ENCODE measurements at places on chromosomes 6 and 20.
A peak's percentile ranks its signal among the peaks of the same experiment; 100 is the strongest.

DNA sequence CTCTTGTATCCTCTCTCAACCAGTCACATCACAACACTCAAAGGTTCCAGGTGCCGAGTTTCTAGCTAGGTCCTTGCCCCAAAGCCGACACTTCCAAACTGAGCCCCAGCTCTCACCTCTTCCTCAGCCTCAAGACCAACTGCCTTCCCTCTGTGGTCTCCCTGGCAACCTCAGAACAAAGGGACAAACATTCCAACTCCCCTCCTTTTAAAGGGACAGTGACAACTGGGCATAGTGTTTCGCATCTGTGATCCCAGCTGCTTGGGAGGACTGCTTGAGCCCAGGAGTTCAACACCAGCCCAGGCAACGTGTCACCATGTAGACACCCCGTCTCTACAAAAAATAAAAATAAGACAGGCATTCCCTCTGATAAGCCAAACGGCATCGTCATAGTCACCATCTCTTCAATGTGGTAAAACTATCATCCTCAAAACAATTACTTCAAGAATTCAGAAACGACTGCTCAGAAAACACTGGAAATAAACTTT is 11.3 kb downstream of the DIDO1 start:
- peak; percentile 49 for DNase-seq

DNA sequence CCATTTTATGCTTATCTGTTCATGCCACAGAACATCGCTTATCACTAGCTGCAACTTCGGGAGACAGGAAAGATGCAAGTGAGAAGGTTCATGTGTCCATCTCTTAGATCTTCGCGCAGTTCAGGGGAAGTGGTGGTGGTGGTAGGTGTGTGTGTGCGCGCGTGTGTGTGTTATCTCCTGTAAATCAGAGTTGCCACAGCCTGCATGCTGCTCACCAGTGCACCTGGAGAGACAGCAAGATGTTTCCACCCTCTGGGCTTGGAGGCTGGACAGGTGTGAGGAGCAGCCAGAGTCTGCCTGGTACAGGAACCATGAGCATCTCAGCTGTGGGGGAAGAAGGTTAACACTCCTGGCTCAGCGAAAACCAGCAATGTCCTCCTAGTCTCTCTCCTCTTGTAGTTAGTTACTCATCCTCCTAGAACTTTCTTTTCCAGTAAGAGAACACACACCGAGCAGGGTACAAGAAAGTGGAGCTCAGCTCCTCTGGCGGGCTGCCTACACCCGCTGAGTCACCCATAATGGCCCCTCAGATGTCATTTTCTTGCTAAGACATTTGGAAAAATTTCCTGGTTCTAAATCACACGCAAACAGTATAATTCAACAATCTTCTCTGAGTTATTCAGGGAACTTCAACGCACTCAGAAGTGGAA is 5.1 kb upstream of the TUBB1 start:
- DNase-seq = no peak

DNA sequence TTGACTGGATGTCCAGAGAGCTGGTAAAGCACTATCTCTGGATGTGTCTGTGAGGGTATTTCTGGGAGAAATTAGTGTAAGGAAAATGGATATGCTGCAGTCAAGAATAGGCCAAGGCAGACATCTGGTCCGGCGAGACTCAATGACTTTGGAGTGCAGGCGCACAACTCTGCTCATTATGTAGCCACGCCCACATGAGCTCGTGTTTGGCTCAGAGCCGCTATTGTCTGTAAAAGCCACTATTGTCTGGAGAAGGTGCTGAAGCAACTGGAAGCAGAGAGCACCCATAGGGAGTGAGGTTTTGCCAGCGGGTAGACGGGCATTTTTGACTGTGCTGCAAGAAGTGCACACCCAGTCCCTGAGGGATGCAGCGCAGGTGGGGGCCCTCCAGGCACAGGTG is 305.0 kb upstream of the POU3F2 start:
- DNase-seq = no peak

- no peak for DNase-seq
Observed at GRCh38 chr6:154624038-154624599, 109.1 kb upstream of the SCAF8 start.

GRCh38 chr20:16701296-16701695 is 28.5 kb upstream of the SNRPB2 start:
- no peak for DNase-seq

- no peak for DNase-seq
Observed at GRCh38 chr6:37673436-37673835, 24.2 kb downstream of the MDGA1 start.

DNA sequence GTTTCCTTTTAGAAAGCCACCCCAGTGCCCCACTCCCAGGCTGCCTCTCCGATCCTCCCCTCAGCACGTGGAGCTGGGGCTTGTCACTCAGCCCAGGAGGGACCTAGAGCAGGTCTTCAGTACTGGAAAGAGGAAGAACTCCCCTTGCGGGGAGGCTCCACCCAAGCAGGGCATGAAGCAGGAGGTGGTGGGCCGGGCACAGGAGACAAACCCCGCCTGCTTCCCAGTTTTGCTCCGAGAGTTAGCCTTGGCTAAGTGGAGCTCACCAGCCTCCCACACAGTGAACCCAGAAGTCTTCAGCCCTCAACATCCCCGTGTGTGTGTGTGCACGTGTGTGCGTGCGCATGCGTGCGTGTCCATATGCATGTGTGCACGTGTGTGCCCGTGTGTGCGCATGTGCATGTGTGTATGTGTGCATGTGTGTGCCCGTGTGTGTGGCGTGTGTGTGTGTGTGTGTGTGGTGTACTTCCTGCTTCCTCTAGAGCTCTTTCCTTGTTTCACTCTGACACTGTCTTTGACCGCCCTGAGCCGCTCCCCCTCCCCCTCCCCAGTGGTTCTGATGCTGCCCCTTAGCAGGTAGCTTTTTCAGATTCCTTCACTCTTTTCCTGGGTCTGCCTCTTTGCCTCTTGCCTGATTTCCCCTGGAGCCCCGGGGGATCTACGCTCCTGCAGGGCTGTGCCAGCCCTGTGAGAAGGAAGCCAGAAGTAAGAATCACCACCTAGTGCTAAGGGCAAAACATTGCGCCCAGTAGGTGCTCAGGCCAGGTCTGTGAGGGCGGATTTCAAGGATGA is 239.8 kb downstream of the CDC5L start:
- DNase-seq = no peak

DNA sequence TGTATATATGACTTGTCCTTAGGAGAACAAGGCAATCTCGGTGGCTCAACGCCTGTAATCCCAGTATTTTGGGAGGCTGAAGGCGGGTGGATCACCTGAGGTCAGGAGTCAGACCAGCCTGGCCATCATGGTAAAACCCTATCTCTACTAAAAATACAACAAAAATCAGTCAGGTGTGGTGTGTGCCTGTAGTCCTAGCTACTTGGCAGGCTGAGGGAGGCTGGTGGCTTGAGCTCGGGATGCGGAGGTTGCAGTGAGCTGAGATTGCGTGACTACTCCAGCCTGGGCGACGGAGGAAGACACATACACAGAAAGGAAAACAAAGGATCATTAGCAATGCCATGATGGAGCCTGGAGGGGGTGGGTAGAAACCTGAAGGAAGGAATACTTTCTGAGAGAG is 166.6 kb upstream of the RREB1 start:
- DNase-seq = no peak

DNA sequence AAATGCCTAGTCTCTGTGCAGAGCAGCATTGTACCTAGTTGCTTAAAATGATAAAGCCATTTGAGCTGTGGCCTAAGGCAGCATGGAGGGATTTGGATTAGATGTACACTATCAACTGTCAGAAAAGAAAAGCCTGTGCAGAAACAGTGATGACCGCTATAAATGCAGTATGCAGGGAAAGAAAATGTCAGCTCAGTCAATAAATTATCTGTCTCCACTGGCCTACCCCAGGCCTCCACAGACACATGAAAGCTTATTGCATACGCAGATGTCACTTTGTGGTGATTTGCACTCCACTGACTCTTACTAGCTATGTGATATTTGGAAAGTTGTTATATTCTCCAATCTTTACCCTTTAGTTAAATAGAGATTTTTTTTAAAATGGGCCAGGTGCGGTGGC is 221.9 kb upstream of the OPRM1 start:
- DNase-seq = no peak

- DNase-seq = no peak
Observed at GRCh38 chr6:3725145-3726047, 26.1 kb downstream of the PXDC1 start.

GRCh38 chr6:159988983-159989454 is 20.1 kb downstream of the IGF2R start:
- DNase-seq = no peak

- DNase-seq = peak; percentile 82
Observed at GRCh38 chr20:46209930-46210671, 92.0 kb downstream of the CD40 start.

DNA sequence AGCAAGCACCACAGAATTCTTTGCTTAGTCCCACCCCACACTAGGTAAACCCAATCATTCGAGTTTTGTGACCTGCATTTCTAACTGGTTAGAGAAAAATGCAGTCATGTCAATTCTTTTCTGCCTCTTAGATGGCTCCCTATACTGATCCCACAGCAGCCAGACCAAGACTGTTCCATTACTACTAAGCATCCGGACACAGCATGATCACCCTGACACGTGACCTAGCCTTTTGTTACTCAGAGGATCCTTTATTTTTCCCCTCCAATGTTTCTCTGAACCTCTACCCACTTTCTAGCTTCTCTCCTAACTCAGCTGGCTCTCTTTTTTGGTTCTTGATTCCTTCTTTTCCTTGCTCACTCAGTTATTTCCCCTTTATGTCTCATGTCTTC is 87.9 kb downstream of the PDE10A start:
- no peak for DNase-seq

GRCh38 chr20:6038256-6038655 is 15.6 kb downstream of the LRRN4 start:
- no peak for DNase-seq

DNA sequence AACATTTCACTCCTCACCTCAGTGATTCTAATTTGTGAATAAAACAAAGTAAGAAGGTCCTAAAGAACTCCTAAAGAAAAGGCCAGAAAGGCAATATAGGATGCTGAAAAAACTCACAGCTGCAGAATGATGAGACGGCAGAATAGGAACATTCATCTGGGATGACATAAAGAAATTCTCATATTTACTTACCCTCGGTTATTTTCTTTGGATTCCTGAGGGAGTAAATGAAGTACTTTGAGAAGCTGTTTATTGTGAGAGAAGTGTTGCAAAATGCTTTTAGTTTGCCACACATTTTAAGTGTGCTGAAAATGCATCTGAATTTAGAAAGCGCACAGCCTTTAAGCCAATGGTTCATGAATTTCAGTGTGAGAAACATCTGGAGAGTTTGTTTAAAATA is 35.7 kb upstream of the RBL1 start:
- no peak for DNase-seq

DNA sequence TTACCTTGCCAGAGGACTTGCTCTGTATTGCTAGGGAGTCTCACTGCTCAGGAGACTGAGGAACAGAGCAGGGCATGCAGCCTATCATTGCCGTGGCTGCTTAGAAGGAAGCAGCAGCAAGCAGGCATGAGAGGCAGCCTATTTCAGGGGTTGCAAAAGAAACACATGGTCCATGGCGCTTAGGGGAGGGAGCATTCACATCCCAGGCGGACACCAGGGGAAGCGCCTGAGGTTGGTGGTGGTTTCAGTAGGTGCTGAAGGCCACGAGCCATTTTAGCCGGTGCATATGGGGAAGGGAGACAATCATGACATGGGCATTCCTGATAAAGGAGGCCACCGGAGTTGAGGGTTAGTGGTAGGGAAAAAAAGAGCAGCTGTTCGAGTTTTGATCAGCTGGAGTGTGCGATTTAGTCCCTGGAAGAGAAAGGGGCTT is 20.9 kb downstream of the FARS2 start:
- no peak for DNase-seq

- DNase-seq = no peak
Observed at GRCh38 chr20:3434232-3434631, 26.8 kb upstream of the DNAAF9 start.

DNA sequence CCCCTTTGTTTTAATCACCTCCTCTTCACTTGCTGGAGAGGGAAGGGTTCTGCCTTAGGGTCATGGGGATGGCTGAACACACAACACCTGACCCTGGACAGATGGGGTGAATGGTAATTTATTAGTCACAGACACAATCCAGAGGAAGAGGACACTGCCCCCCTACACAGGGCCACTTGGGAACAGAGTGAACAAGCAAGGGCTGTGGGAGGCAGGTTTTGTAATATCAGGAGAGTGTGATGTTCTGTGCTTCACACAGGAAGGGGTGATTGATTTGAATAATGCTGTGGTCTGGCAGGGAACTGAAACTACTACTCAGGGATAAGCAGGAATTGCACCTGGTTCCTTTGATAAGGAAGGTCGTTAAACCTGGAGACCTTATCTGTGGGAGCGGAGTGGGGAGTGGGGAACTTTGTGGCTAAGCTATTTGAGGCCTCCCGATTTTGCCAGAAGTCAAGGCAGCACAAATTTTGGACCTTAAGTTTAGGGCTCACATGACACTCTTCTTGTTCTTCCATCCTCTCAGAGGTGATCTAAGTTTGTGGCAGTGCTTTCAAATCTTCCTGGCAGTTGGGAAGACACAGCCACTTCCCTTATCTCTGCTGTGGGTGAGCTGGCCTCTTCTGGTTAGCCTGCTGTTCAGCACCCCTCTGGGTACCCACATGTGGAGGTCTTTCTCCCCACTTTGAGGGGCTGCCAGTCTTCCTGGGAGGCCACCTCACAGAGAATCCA is 77.8 kb downstream of the CD164 start:
- DNase-seq = no peak

GRCh38 chr6:14506656-14507246 is 389.2 kb downstream of the CD83 start:
- DNase-seq = no peak

DNA sequence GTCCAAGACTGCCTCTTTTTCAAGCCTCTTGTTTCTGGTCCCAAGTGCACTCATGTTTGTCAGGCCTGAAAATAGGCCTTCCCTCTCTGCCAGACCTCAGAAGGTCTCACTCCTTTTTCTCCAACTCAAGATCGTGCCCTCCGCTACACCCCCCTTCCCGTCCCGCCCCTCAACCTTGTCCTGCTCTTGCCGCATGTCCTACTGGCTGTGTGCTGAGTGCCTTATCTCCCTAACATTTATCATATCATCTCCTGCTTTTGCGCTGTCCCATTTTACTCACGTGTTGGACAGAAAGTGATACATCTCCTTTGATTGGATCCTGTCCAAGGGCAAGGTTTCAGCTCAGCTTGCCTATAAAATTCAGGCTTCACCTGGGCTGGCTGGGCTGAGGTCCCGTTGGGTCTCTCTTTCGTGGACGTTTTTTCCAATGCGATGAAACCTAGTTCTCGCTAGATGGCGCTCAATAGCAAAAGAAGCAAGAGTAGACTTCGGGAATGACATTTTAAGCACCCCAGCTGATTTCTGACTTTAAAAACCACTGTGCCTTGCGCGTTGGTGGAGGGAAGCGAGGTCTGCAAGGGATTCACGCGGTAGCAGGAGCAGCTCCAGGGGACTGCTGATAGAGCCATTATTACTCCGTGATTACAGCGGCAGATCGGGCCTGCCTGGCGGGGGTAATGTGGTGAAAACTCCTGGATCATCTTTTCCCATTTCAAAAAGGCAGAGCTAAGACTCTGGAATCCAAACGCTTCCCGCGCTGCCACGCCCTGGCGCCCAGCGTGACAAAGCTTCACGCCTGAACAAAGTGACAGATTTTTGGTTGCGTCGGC is 137.6 kb downstream of the IMPG1 start:
- peak; percentile 77 for DNase-seq

- DNase-seq = peak; percentile 1
Observed at GRCh38 chr6:118080547-118080946, 173.5 kb downstream of the SLC35F1 start.

- DNase-seq = no peak
Observed at GRCh38 chr6:118746145-118746824, 94.9 kb upstream of the CEP85L start.

- no peak for DNase-seq
Observed at GRCh38 chr20:54848984-54849538, 373.7 kb downstream of the DOK5 start.
